ENCODE measurements at places on chromosomes 3 and 15.
A peak's percentile ranks its signal among the peaks of the same experiment; 100 is the strongest.

DNA sequence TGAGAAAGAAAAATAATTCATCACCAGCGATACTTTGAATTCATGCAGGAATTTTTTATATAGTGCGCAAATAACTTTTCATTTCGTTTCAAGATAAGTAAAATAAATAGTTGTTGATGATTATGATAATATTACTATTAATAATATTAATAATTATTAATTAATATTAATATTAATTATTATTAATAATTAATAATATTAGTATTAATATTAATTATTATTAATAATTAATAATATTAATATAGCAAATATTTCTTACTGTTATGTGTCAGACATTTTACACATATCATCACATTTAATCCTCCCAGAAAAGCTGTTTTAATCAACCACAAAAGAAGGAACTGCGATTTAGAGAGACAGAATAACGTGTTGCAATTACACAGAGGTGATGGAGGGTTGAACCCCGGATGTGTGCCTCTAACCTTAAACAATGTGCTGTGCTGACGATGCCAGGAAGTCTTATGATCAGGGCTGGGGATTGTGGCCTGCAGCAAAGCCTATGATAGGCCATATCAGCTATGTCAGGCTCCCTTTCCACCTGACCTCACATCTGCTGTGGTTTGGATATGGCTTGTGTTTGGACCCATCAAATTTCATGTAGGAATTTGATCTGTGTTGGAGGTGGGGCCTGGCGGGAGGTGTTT lies 263.5 kb upstream of the NR2F2 start:
- no peak for ATAC-seq

DNA sequence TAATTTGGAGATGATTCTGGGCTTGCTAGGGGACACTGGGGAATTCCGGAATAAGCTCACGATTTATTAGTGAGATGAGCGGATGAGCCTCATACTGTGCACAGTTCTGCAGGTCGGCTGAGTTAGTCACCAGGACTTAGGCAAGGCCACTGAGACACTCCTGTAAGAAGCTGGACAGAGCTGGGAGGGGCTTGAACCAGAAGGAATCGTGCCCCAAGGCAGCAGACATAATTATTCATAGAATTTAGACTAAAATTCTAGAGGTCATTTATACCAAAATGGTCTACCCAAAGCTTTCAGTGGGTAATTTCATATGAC lies 121.4 kb downstream of the VGLL4 start:
- peak; percentile 29 for ATAC-seq

DNA sequence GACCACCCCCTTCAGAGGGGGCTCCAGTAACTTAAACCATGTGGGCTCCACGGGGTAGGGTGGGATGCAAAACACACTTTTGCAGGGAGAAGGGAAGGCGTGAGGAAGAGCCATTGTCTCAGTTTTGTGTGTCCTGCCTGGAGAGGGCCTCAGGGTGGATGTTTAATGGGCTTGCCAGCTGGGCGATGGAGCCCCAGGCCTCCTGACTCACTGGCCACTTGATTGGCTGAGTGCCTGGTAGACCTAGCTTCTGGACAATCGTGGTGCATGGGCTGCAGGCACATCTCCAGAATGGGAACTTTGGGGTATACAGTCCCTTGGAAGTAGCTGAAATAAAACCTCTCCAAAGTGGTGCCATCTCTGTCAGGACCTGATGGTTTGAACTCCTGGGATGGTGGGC lies 118.3 kb upstream of the MRPS22 start:
- ATAC-seq: no peak

- ATAC-seq: no peak
Observed at GRCh38 chr3:59982510-59982909, 932.7 kb upstream of the CFAP20DC start.

DNA sequence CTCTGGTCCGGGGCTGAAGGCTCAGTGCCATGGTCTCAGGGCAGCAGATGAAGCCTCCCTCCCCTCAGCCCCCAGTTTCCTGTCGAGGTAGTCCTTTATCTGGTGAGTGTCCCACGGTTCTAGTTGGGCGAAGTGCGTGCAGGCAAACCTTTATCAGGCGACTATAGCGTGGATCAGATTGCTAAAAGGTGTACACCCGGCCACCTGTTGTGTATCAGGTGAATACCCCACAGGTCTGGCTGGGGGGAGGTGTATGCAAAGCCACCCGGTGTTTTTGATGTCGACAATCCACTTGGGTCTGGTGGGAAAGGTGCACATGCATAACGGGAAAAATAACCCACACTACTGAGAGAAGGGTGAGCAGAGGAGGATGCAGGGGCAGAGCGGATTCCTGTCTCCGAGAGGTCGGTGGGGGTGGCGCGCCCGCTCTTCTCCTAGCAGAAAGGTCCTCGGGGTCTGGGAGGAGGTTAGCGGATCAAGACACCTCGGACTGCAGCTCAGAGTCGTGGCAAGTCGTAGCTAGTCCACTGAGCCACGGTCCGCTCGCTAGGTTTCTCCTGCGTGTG lies 507 bp downstream of the SLC12A6 start:
- peak; percentile 2 for ATAC-seq

DNA sequence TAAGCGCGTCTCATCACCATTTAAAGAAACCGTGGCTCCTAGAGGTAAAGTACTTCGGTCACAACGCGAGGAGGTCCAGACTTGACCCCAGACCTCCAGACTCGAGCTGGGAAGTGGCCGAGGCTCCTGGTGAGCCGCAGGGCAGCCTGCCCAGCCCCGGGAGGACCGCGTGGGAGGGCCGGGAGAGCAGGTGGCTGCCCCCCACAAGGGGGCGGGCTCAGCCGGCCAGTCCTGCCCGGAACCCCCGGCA lies at the start of gene SLC27A2:
TSS of gene SLC27A2 (plus strand) at position 228 of the 250 bp plus-strand sequence. CDS start 232 bp downstream, outside the sequence.
- peak; percentile 58 for ATAC-seq

DNA sequence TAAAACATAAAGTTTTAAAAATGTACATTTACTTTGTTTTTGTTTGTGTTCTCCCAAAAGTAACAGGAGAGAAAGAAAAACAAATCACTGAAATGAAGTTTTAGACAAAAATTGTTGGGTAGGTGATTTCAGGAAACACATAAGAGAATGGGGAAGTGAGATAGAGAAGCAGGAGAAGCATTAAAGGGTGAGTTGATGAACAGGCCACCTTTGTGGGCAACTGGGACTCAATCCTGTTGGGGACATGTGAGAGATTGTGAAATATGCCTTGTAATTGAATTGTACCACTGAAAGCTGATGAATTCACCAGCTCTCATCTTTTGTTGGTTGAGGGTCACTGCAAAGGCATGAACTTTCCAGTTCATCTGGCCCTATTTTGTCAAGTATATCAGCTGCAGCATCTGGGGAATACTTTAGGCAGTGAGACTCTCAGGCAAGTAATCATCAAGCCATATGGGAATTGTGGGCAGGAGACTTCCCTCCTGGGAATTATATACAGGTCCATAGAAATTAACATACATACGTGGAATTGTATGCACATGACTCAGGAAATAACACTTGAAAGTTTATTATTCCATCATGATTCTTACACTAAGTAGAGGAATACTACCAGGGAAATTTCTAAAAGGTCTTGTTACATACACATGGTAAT lies 181.0 kb downstream of the ZBBX start:
- no peak for ATAC-seq

GRCh38 chr3:178060407-178060806 lies 475.8 kb upstream of the KCNMB2 start:
- ATAC-seq: no peak

DNA sequence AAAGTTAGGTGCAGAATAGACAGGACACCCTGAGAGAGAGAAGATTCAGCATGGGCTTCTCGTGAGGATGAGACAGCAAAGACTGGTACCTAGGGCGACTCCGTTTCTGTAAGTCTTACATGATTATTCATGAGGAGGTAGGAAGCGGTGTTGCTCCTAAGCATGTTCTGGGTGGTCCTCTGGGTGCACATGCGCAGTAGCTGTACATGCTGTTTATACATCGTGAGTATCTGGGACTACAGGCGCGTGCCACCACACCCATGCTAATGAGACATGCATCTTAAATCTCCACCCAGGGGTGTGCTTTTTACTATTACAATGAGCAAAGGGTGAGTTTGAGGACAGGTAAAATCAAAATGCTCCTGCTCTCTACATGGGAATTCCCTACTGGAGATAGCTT lies 12.3 kb downstream of the ALPK3 start:
- no peak for ATAC-seq

GRCh38 chr15:45606841-45607240 lies 19.7 kb downstream of the BLOC1S6 start:
- ATAC-seq: no peak

DNA sequence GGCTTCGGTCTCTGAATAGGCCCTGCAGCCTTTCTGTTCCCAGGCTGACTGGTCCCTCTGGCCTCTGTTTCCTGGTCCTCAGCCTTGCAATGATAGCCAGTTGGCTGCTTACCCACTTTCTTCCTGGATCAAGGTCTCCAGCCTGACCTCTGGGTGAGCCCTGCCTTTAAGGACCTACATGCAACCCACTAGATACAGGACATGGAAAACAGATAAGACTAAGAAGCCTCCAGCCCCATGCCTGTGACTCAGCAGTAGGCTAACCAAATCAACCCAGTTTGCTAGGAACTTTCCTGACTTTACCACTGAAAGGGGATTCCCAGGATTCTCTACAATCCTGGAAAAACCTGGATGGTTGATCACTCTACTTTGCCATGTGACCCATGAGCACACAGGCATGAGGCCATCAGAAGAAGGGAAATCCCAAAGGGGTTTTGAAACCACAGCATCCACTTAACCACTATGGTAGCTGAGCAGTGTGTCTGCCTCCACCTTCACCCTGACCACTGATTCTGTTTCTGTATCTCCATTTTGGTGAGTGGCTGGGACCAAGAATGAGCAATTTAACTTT lies 188.1 kb downstream of the CHST2 start:
- no peak for ATAC-seq

DNA sequence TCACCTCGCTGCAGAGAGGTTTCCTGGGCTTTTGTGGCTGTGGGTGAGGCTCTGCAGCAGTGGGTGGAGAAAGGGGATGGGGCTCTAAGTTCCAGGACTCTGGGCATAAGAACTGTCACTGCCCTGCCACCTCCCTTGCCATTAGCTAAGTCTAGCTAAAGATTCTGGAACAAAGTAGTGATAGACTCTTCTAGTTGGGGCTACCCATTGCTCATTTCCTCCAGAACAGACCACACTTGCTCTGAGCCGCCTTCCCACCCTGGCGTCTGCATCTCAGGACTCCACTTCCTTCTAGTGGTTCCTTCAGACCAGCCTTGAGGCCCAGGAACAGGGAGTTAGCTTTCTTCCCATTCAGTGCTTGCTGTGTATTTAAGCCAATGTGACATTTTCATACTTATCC lies 7.5 kb downstream of the ARHGAP31 start:
- no peak for ATAC-seq

- no peak for ATAC-seq
Observed at GRCh38 chr15:95051861-95052260, 820.5 kb downstream of the MCTP2 start.

DNA sequence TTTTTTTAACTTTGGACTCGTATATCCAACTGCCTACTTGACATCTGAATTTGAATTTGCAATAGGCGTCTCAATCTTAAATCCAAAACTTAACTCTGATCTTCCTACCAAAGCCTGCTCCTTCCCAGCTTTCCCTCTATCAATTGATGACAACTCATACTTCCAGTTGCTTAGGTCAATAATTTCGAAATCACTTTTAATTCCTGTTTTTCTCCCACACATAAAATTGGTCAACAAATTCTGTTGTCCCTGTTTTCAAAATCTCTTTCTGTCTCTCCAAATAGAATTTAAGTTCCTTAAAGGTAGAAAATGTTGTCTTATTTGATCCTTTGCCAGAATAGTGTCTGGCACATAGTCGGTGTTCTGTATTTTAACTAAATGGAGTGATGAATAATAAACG lies 332.4 kb downstream of the SATB1 start:
- ATAC-seq: no peak

DNA sequence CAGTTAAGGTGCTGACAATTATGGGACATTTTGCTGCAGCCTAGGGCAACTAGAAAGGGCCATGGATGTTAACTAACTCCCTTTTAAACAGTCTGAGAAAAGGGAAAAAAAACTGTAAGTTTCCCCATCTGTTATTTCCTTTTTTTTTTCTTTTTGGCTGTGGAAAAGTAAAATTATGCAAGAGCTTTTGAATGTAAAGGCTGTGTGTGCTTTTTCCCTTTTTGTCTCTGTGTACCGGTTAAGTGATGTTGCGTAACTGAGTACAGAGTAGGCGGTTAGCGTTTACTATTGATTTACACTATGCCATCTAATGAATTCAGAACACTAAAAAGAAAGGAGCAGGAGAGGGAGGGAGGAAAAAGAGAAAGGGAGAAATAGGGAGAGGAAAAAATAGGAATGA lies 403.6 kb downstream of the TIGIT start:
- no peak for ATAC-seq

DNA sequence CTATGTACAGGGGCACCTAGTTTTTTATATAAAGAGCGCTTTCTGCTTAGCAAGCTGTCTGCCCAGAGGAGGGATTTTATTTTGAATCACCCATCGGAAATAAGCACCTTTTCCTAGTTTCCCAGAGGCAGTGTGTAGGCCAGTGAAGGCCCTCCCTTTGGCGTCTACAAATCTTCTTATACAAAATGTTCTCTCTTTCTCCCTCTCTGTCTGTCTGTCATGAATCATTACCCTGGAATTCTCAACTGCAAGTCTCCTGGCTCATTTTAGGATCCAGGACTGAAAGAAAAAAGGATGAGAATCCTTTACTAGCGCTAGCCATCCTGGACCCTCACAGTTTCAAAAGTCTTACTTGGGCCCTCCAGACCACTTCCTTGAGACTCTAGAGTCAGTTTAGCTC lies 728.1 kb downstream of the OTOL1 start:
- no peak for ATAC-seq

GRCh38 chr15:75809986-75810750 lies 33.1 kb upstream of the UBE2Q2 start:
- ATAC-seq: peak; percentile 73

DNA sequence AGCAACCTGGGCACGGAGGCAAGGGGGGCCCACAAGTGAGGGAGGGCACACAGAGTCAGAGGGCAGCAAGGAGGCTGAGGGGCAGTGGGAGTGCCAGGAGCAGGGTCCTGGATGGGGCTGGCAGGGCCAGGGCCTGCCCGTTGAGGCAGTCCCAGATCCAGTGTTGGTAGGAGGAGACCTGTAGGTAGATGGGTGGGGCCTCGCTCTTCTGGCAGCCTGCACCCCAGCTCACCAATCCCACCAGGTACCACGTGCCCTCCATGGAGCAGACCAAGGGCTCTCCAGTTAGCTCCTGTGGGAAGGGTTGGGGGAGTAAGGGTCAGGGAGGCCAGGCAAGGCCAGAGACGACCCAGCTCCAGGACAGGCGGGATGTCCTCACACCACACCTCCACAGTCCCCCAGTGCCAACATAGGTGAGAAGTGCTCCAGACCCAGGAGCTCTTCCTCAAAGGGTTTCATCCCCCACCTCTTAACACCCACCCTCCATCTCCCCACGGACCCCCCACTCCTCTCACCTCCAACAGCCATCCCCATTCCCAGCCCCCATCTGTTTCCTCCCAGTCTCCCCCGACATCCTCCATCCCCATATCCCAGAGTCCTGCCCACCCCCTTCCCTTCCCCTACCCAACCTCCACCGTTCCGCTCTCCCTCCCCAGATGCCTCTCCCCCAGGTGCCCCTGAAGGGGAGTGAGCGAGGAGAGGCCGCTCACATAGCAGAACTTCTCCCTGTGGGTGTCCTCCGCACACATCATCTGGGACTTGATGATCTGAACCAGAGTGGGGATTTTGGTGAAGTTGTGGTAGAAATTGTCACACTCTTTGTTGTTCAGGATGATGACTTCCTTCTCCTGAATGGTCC lies 5.2 kb downstream of the PRSS50 start:
- no peak for ATAC-seq

- ATAC-seq: no peak
Observed at GRCh38 chr15:70099967-70100473, 2.3 kb upstream of the TLE3 start.

Measured in esophagus mucosa (tissue), 1 donor.